Putamen (tissue), 1 donor: ENCODE measurements at places on chromosomes 5 and 9.

DNA sequence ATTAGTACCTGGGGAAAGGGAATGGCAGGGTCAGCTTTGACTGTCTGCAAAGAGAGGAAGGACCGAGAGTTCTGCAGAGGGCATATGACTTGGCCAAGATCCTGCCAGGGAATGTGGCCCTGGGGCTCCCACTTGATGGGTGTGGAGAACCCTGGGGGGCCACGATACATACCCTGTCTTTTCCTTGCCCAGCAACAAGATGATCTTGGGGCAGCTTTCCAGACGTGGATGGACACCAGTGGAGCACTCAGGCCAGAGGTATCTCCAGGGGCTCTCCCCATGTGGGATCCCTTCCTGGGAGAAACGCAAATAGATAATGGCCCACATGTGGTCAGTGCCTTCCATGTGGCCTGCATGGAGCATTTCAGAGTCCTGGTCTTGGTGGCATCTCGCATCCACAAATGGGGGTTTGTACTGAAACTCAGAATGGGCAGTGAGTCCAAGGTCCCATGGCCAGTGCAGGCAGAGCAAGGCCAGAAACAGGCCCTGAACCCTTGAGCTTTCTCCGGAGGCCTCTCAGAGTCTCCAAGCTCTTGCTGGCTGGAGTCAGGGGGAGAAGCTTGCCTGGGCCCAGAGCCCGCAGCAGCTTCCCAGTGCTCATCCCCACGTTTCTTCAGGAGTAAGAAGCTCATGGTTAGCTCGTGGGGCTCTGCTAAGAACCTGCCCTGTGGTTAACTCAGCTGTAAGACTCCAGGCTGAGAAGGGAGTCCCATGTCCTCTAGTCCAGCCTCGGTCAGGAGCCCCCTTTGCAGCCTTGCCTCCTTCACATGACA lies 18.3 kb upstream of the ORM1 start:
- no peak for DNase-seq

GRCh38 chr9:71781391-71781790 lies 13.1 kb upstream of the CEMIP2 start:
- DNase-seq, result no peak

DNA sequence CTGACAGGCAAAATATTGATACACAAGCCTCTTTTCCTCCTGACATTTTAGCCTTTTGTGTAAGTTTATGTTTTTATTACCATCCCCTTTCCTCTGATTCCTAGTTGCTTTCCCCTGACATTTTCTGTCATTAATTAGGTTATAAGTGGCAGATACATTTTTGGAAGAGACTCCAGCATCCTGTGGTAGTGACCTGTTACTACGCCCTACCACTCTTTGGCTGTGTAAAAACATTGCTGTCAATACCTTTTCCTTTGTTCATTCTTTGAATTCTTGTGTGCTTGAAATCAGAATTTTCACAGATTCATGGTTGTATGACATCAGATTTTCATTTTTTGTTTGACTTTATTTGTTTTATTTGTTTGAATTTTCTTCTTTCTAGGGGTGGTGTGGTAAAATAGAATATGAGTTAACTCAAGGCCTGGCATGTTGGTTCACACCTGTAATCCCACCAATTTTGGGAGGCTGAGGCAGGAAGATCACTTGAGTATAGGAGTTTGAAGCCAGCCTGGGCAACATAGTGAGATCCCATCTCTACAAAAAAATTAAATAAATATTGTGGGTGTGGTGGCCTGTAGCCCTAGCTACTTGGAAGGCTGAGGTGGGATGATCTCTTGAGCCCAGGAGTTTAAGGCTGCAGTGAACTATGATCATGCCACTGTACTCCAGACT lies 43.4 kb downstream of the UBE2R2 start:
- no peak for DNase-seq

- DNase-seq, result no peak
Observed at GRCh38 chr5:74418709-74419108, 221.8 kb downstream of the ENC1 start.

GRCh38 chr9:121284733-121285451 lies 16.9 kb downstream of the GSN start:
- no peak for DNase-seq

- DNase-seq, result no peak
Observed at GRCh38 chr9:17423681-17424011, 155.2 kb upstream of the SH3GL2 start.

GRCh38 chr5:422323-423232 lies 20.4 kb upstream of the EXOC3 start:
- DNase-seq, result no peak

DNA sequence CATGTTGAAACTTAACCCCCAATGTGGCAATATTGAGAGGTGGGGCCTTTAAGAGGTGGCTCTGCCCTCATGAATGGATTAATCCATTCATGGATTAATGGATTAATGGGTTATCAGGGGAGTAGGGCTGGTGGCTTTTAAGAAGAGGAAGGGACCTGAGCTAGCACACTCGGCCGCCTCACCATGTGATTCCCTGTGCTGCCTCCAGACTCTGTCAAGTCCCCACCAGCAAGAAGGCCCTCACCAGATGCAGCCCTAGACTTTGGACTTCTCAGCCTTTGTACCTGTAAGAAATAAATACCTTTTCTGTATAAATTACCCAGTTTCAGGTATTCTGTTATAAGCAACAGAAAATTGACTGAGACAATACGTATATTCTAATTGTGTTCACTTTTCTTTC lies 272.2 kb upstream of the DMRT1 start:
- DNase-seq, result no peak

DNA sequence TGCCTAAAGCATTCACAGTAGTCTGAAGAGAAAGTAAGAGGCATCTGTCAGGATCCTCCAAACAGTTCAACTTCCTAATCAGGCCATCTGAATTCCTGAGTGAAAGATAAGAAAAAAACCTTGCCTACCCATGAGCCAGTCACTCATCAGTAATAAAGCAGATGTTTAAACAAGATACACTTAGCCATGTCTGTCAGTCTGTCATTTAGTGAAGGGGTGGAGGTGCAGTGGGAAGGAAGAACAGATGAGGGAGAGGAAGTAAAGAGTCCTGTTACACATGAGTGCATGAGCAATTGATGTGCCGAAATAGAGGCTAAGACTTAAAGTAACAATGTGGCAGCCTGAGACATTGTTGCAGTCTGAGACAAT lies 29.9 kb upstream of the DMRTA1 start:
- DNase-seq, result no peak

DNA sequence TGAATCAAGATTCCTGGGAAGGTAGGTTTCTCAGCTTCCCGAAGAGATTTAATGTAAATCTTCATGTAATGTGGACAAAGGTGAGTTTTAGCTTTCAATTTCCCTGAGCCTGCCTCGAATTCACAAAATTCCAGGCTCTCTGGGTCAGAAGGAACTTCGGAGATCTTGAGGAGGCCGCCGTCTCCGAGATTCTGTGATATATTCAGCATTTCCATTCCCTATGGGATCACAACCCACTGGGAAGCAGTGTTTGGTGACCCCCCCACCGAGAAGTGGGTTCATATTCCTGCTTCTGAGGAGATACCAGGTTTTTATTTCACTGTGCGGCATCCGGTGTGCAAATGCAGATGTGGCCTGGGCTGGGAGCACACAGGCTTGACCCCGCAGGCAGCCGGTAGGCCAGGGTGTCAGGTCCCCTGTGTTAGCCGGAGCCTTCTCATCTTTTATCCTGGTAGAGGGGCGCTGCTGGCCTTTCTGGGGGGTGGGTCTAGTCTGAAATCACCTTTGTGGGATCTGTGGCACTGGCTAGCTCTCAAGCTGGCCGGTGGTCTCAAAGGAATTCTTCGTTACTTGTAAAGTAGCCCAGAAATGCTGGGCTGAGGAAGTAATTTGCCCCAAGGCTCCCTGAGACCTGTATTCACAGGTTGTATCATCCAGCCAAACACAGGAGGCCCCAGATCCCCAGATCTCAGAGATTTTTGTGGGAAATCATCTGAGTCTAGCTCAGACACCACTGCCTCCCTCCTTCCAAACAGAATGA lies 1.4 kb downstream of the PLEKHG4B start:
- DNase-seq, result no peak

GRCh38 chr9:99375481-99375880 lies 153.4 kb downstream of the SEC61B start:
- DNase-seq, result no peak

- DNase-seq, result no peak
Observed at GRCh38 chr5:1297243-1297642, 2.4 kb upstream of the TERT start.

GRCh38 chr9:19162026-19162366 lies 34.7 kb upstream of the PLIN2 start:
- no peak for DNase-seq

DNA sequence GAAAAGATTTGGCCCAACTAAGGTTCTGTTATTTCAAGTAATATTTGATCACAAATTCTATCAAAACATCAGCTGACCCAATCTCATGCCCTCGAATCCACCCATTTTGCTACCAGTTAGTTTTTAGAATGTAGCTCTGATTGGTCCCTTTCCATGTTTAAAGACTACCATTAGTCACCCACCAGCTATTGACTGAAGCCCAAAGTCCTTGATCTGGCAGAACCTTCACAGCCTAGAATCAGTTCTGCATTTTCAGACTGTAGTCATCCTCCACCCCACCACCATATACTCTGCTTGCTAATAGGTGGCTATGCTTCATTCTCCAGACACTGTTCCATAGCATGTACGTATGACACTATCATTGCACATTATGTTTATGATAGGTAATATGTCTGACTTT lies 182.2 kb upstream of the TARS1 start:
- DNase-seq, result no peak

DNA sequence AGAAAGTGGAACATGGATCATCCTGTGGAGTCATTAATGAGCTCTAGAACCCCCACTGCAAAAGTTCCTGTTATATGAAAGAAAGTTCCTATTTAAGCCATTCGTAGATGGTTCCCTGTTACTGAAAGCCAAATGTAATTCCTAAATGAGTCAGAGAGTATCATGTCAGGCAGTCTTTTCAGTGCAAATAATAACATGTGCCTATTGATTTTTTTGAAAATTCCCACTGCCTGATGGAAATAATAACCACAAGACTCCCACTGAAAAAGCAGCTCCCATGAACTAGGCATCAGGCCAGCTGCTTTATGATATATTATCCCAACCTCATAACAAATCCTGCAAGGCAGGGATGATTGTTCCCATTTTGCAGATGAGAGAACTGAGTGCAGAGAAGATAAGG lies 217.2 kb downstream of the DAB2IP start:
- DNase-seq, result no peak

- DNase-seq, result no peak
Observed at GRCh38 chr5:119386596-119387344, 31.0 kb downstream of the TNFAIP8 start.

DNA sequence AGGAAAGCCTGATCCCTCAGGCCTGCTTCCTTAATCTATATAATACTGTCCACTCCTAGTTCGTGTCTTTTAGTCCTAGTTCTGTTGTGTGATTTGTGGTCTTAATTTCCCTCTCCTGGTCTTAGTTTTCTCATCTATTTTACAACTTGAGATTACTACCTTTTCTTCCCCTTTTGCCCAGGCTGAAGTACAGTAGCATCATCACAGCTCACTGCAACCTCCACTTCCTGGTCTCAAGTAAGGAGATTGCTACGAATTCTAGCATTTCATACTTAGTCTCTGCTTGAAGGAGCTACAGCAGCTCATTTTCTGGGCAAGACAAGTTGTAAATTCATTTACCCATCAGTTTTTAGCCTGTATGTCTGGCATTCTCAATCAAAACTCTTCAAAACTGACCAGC lies 5.5 kb downstream of the TRIM32 start:
- DNase-seq, result no peak

GRCh38 chr5:60521376-60522291 lies 178.3 kb downstream of the DEPDC1B start:
- no peak for DNase-seq

DNA sequence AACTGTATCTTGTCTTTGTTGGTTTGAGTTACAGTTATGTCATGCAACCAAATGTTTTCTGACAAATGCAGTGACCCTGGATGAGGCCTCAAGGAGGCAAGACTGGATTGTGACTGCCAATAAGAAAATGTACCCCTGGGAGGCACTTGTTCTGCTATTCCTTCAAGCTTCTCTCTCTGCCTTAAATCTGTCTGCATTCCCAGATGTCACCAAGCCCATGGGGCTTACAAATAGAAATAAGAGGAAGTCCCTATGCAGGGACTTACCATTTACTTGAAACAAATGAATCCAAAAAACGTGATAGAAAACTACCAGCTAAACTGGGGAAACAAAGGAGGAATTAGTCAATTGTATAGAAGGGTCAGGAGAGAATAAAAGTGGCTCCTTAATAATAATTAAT lies 8.2 kb upstream of the PARP8 start:
- no peak for DNase-seq
